ENCODE measurements at places on chromosomes 4 and X. TPM values are rescaled to one million over a fixed set of nuclear protein-coding genes. Genes with fewer than 3 reads are reported as not detected.

GRCh38 chrX:153209347-153209746 is 30.3 kb downstream of the MAGEA1 start:
- no peaks in the 10 kb centered on the region for H3K36me3 ChIP-seq
- no peak overlapping the region for H3K4me3 ChIP-seq
- peaks cover 2% of the 10 kb centered on the region for H3K27me3 ChIP-seq
- no peak for DNase-seq

DNA sequence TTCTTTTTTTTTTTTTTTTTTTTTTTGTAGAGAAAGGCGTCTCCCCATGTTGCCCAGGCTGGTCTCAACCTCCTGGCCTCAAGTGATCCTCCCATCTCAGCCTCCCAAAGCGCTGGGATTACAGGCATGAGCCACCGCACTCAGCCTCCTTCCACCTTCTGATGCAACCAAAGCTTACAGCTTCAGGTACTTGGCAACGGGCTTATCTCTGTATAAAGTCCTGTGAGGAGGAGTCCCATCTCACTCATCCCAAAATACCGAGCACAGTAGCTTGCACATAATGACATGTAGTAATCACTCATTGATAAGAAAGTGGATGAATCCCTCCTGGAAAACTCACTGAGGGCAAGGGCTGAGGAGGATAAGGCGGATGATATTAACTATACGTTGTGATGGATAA is 19.1 kb downstream of the IRF2 start:
- peaks cover 2% of the 10 kb centered on the region for H3K36me3 ChIP-seq
- no peaks in the 10 kb centered on the region for H3K27me3 ChIP-seq
- H3K4me3 ChIP-seq = no peak overlapping the region
- DNase-seq = no peak
- peaks cover 21% of the 10 kb centered on the region for H3K4me1 ChIP-seq
- no peak overlapping the region for H3K27ac ChIP-seq

DNA sequence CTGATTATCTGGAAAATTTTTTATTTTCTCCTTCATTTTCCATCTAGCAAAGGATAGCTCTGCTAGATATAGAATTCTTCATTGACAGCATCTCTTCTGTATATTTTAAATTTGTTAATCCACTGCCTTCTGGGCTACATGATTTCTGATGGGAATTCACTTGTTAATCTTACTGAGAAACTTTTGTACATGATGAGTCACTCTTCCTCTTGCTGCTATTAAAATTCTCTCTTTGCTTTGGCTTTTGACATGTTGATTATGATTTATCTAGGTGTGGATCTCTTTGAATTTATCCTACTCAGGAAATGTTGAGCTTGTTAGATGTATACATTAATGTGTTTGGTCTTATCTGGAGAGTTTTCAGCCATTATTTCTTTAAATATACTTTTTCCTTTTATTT is 27.5 kb downstream of the OR13H1 start:
- no peak overlapping the region for H3K27ac ChIP-seq
- H3K4me1 ChIP-seq = no peaks in the 10 kb centered on the region
- H3K4me3 ChIP-seq = no peak overlapping the region
- peaks cover 25% of the 10 kb centered on the region for H3K27me3 ChIP-seq
- DNase-seq = no peak

- H3K27me3 ChIP-seq = no peaks in the 10 kb centered on the region
- H3K36me3 ChIP-seq = peaks cover 5% of the 10 kb centered on the region
- H3K27ac ChIP-seq = peak within 1 kb of the TSS; percentile 79
- peak within 1 kb of the TSS; percentile 45 for H3K4me3 ChIP-seq
- peak; percentile 93 for DNase-seq
Observed at GRCh38 chrX:49073601-49074575, at the start of gene PRAF2. TSS of gene PRAF2 (minus strand) at chrX:49074002. CDS start at chrX:49073987, 15 bp downstream.

- H3K27me3 ChIP-seq = no peaks in the 10 kb centered on the region
- no peaks in the 10 kb centered on the region for H3K36me3 ChIP-seq
- H3K4me3 ChIP-seq = no peak overlapping the region
- no peak overlapping the region for H3K27ac ChIP-seq
- no peak for DNase-seq
Observed at GRCh38 chr4:137359691-137360315, 172.5 kb downstream of the PCDH18 start.

DNA sequence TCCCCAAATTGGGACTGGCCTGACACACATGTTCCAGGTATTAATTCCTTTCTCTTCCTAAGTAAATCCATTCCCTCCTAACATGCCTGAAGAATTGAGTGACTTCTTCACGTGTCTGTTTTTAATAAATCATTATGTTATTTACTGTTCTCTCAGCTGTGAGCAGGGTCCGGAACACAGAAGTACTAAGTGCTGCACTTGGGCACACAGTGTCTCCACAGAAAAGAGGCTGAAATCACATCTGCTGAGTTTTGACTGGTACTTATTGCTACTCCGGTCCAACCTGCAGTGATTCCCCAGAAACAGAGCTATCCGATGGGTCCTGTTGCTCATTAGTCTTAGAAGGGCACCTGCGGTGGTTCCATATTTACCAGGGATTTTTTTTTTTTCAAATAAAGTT is 202.6 kb downstream of the RBM46 start:
- H3K4me3 ChIP-seq = no peak overlapping the region
- no peaks in the 10 kb centered on the region for H3K36me3 ChIP-seq
- no peaks in the 10 kb centered on the region for H3K27me3 ChIP-seq

GRCh38 chrX:149629730-149630387 is 1.7 kb downstream of the TMEM185A start:
- H3K4me1 ChIP-seq = peaks cover 4% of the 10 kb centered on the region
- H3K27me3 ChIP-seq = no peaks in the 10 kb centered on the region
- no peak overlapping the region for H3K4me3 ChIP-seq
- no peaks in the 10 kb centered on the region for H3K36me3 ChIP-seq
- no peak for DNase-seq

- DNase-seq = no peak
- H3K27me3 ChIP-seq = no peaks in the 10 kb centered on the region
- H3K36me3 ChIP-seq = no peaks in the 10 kb centered on the region
- H3K4me1 ChIP-seq = peaks cover 8% of the 10 kb centered on the region
- no peak overlapping the region for H3K4me3 ChIP-seq
Observed at GRCh38 chr4:152193059-152193458, 342.8 kb downstream of the FBXW7 start.

GRCh38 chr4:89371614-89372013 is 64.0 kb upstream of the GPRIN3 start:
- H3K4me3 ChIP-seq = no peak overlapping the region
- no peaks in the 10 kb centered on the region for H3K4me1 ChIP-seq
- H3K27me3 ChIP-seq = no peaks in the 10 kb centered on the region
- H3K27ac ChIP-seq = no peak overlapping the region

DNA sequence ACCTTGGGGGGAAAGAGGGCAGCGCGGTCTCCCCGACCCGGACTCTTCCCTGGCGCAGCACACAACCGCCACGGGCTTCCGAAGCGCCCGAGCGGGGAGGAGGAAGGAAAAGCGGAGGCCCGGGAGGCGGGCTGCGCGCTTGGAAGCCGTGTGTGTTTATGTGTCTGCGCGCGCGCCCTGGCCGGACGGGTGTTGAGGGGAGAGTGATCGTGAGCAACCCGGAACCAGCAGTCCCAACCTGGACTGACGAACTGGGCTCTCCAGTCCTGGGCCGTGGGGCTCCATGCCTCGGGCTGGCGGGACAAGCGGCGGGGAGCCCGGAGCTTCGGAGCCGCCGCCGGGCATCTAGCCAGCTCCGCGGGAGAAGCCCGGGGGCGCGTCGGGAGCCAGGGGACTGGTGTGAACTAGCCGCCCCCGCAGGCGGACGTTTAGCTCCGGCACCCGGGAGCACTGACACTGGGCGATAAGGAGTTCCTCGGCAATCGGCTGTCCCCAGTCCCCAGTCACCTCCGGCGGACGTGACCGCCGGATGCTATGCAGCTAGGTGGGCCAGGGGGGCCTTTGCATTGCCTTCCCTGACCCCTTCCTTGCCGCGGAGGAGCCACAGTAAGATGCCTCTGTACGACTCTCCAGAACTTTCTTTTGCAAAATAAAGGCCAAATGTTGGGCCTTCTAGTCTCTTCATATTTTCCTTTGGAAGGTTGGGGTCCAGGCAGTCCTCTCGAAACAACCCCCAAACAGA is 74.8 kb upstream of the BCOR start:
- peak; percentile 72 for DNase-seq
- H3K4me3 ChIP-seq = peak overlapping the region; percentile 34
- H3K27ac ChIP-seq = peak overlapping the region; percentile 87
- peaks cover 7% of the 10 kb centered on the region for H3K27me3 ChIP-seq
- H3K4me1 ChIP-seq = peaks cover 9% of the 10 kb centered on the region
- H3K36me3 ChIP-seq = no peaks in the 10 kb centered on the region

GRCh38 chr4:123649645-123650391 is 253.2 kb downstream of the SPRY1 start:
- no peaks in the 10 kb centered on the region for H3K27me3 ChIP-seq
- H3K4me3 ChIP-seq = no peak overlapping the region
- no peaks in the 10 kb centered on the region for H3K36me3 ChIP-seq
- peak overlapping the region; percentile 80 for H3K27ac ChIP-seq

DNA sequence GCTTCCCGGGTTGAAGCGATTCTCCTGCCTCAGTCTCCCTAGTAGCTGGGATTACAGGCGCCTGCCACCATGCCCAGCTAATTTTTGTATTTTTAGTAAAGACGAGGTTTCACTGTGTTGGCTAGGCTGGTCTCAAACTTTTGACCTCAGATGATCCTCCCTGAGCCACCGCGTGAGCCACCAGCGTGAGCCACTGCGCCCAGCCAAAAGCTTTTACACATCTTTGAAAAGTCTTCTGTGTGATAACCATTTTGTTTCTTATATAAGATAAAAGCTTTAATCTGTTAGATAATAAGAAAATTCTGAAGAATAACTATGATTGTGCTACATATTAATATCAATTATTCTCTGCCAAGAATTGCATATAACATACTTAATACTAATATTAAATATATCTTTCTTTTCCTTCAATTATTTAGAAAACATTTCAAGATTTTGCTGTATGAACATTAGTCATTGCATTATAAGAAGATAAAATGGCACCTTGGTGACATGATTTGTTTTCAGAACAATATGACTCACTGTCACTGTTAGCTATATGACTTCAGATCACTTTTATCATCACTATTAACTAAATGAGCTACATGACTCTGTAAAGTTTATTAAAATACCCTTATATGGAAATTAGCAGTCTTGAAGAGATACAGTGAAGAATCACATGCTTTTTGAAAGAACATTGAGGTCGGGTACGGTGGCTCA is 33.4 kb downstream of the RUFY3 start:
- H3K27me3 ChIP-seq = no peaks in the 10 kb centered on the region
- peaks cover 4% of the 10 kb centered on the region for H3K4me1 ChIP-seq
- no peak overlapping the region for H3K4me3 ChIP-seq
- H3K36me3 ChIP-seq = no peaks in the 10 kb centered on the region
- DNase-seq = no peak
- no peak overlapping the region for H3K27ac ChIP-seq

GRCh38 chrX:124476562-124476961 is 130.2 kb downstream of the SH2D1A start:
- H3K27ac ChIP-seq = no peak overlapping the region
- no peaks in the 10 kb centered on the region for H3K4me1 ChIP-seq
- H3K36me3 ChIP-seq = no peaks in the 10 kb centered on the region
- H3K4me3 ChIP-seq = no peak overlapping the region

DNA sequence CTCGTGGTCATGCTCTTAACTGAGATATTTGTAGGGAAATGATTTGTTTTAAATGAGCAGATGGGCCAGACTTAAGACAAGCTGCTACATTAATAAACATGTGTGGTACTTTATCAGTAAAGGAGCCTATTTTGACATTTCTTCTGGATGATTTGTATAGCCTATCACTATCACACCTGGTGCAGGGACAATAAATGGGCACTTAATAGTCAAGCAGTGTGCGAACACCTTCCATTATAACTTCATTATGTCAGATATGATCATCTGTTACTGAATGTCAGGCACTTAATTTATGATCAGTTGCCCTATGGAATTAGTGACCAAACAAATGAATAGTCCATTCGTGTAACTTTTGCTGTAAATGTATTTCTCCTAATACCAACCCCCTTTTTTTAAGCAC is 628.8 kb downstream of the ADGRL3 start:
- DNase-seq = no peak
- H3K27ac ChIP-seq = no peak overlapping the region
- H3K27me3 ChIP-seq = no peaks in the 10 kb centered on the region
- no peaks in the 10 kb centered on the region for H3K36me3 ChIP-seq
- H3K4me1 ChIP-seq = no peaks in the 10 kb centered on the region

DNA sequence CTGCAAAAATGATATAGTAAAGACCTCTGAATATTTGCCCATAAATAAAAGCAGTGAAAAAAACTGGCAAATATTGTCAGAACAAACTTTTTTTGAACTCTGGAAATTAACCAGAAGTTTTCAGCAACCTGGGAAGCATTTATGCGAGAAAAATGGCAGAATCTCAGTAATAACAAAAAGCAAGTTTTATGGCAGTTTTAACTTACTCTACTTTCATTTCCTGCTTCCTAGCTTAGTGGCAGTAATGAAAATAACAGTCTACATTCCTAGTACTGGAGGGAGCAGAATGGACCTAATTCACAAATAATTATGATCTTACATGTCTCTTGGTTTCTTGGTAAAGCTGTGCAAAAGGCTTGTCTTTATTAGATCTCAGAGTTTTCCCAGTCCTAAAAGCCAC is 460.1 kb downstream of the NAF1 start:
- no peak overlapping the region for H3K27ac ChIP-seq
- DNase-seq = no peak
- H3K4me1 ChIP-seq = no peaks in the 10 kb centered on the region
- no peaks in the 10 kb centered on the region for H3K36me3 ChIP-seq

GRCh38 chr4:37721995-37722638 is 35.9 kb upstream of the RELL1 start:
- no peaks in the 10 kb centered on the region for H3K36me3 ChIP-seq
- DNase-seq = no peak
- H3K27ac ChIP-seq = no peak overlapping the region
- H3K27me3 ChIP-seq = no peaks in the 10 kb centered on the region
- H3K4me1 ChIP-seq = no peaks in the 10 kb centered on the region

DNA sequence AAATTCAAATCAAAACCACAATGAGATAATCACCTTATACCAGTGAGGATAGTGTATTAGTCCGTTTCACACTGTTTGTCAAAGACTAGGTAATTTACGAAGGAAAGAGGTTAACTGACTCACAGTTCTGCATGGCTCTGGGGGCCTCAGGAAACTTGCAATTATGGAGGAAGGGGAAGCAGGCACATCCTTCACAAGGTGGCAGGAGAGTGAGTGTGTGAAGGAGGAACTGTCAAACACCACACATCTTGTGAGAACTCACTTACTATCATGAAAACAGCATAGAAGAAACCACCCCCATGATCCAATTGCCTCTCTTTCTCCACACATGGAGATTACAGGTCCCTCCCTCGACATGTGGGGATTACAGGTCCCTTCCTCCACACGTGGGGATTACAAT is 54.7 kb upstream of the TRPC5 start:
- DNase-seq = no peak
- no peak overlapping the region for H3K27ac ChIP-seq
- no peaks in the 10 kb centered on the region for H3K36me3 ChIP-seq
- H3K4me3 ChIP-seq = no peak overlapping the region
- no peaks in the 10 kb centered on the region for H3K4me1 ChIP-seq

The ANKRD50 gene
- total RNA-seq = 137 TPM

The LIN54 gene
- 10.2 TPM for total RNA-seq

The CFAP299 gene
- total RNA-seq = 7.9 TPM

The EREG gene
- 0.31 TPM for total RNA-seq

The GRIA3 gene
- 0.52 TPM for total RNA-seq

The STATH gene
- total RNA-seq = not detected

The CFAP99 gene
- 12.1 TPM for total RNA-seq
